ENCODE measurements at places on chromosomes 16 and 17. TPM values are rescaled to one million over a fixed set of nuclear protein-coding genes. Genes with fewer than 3 reads are reported as not detected.

Gene TNP2
- not detected for total RNA-seq

Gene IGF2BP1
- 0.32 TPM for total RNA-seq

Gene STAC2
- not detected for total RNA-seq

Gene DHRS7C
- not detected for total RNA-seq

- H3K4me3 ChIP-seq: no peak overlapping the region
- H3K27me3 ChIP-seq: no peaks in the 10 kb centered on the region
- peaks cover 23% of the 10 kb centered on the region for H3K4me1 ChIP-seq
- no peak overlapping the region for H3K27ac ChIP-seq
These were observed 435.0 kb downstream of the MAF start for GRCh38 chr16:79165506-79165905.

DNA sequence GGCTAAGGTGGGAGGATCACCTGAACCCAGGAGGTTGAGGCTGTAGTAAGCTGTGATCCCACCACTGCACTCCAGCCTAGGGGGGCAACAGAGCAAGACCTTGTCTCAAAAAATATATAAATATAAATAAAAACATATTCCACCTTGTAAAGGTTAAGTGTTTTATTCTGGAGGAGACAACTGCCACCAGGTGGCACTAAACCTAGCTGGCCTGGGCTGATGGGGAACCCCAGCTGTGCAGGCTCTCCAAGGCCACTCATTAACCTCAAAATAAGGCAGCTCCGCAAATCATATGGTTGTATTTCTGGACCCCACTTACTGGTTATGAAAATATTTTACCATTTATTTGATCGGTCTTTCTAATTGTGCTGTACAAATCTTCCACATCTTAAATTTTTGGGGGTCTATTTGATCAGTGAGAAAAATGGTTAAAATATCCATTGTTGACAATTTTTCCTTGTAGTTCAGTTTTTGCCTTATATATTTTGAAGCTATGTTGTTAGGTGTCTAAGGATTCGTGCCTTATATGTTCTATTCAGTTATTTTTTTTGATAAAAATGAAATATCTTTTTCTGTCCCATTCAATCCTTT is 8.5 kb upstream of the ICAM2 start:
- H3K4me1 ChIP-seq: peaks cover 40% of the 10 kb centered on the region
- H3K36me3 ChIP-seq: no peaks in the 10 kb centered on the region
- H3K27ac ChIP-seq: peak overlapping the region; percentile 72
- peak; percentile 75 for DNase-seq

DNA sequence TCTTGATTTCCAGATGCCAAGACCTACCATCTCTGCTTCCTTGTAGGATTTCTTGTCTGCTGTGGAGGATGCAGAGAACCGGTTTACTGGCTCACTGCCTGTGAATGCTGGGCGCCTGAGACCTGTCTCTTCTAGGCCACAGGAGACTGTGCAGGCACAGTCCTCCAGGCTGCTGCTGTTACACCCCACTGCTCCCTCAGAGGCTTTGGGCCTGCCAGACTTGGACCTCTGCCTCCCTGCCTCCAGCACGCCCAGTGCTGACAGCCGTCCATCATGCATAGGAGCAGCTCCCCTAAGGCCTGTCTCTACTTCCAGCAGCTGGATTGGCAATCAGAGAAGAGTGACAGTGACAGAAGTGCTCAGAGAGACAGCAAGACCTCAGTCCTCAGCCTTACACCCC is 6.1 kb downstream of the HROB start:
- no peak overlapping the region for H3K27ac ChIP-seq
- H3K27me3 ChIP-seq: no peaks in the 10 kb centered on the region
- H3K4me1 ChIP-seq: peaks cover 18% of the 10 kb centered on the region
- H3K4me3 ChIP-seq: no peak overlapping the region
- peaks cover 3% of the 10 kb centered on the region for H3K36me3 ChIP-seq

DNA sequence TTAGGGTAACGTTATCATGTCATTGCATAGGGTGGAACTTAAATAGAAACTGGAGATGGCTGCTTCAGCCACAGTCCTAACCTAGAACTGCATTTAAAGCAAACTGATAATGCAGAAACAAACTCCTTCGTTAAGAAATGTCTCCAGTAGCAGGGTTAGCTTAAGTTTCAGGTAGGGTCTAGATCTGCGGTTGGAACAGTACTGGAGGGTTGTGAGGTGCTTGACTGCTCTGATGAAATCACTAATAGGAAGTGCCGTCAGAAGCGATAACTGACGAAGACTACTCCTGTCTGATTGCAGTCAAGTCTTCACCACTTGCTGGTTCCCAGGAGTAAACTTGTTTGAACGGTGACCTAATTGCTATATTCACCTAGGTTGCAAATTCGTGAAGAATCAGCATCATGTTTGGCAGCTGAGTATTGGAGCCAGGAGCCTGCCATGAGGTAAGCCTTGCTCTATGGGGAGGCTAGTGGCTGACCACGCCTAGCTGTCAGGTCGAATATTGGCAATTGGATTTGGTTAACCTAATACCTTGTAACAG is 24.5 kb downstream of the TRPV2 start:
- peak overlapping the region; percentile 99 for H3K27ac ChIP-seq
- H3K4me3 ChIP-seq: peak overlapping the region; percentile 99
- no peak for DNase-seq
- peaks cover 24% of the 10 kb centered on the region for H3K36me3 ChIP-seq

- H3K4me3 ChIP-seq: no peak overlapping the region
- no peak for DNase-seq
- H3K4me1 ChIP-seq: no peaks in the 10 kb centered on the region
- H3K27ac ChIP-seq: no peak overlapping the region
These were observed 383.2 kb downstream of the GRIN2A start for GRCh38 chr16:9798952-9799580.

DNA sequence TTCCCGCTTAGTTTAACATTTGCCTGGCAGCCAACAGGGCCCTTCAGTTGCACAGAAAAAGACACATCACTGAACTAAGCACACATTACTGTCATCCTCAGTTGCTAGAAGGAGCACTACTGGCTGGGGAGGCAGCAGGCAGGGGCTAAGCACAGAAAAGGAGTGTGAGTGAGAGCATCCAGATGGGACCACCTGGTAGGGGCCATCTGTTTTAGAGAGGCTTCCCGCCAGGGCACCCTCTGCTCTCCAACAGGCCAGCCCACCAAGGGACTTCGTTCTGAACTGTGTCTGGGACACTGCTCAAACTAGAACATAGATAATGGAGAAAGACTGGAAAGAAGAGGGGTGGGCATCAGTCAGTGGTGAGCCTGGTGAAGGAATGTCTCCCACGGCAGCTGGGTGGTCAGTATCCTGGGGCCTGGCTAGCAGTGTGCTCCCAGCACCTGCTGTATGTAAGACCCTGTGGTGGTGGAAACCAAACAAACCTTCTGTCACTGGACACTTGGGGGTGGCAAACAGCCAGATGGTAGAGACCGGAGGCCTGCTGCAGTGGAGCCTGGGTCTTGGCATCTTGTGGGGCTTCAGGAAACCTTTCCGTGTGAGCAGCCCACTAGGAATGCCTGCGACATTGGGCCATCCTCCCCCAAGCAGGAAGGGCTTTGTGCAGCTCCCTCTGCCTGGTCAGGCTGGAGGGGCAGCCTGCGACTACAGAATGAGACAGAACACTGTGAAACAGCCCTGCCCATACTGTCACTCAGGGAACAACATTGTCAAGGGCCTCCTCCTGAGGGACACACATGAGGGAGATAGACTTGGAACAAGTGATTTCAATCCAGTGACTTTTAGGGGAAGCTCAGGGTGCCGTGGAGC is 12.8 kb upstream of the RANGRF start:
- H3K4me1 ChIP-seq: no peaks in the 10 kb centered on the region
- peaks cover 4% of the 10 kb centered on the region for H3K36me3 ChIP-seq
- H3K27me3 ChIP-seq: no peaks in the 10 kb centered on the region
- no peak for DNase-seq
- no peak overlapping the region for H3K27ac ChIP-seq

DNA sequence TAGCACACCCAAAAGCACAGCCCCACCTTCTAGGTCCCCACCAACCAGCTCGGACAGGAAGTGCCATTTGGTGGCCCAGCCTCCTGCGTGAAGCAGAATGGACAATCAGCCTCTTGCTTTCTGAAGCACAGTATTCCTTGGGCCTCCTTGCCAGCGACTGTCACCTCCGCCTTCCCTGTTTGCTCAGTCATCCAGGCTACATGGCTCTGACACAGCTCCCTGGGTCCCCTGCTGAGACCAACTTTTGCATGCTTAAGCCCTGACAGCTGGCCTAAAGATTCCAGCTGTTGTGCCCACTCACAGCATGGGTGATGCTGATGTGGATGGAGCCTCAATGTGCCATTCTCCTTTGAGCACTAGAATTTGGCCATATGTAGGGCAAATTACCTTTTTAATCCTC is 4.5 kb upstream of the CACNG5 start:
- H3K27ac ChIP-seq: no peak overlapping the region
- H3K27me3 ChIP-seq: peaks cover 58% of the 10 kb centered on the region
- peaks cover 11% of the 10 kb centered on the region for H3K4me1 ChIP-seq

DNA sequence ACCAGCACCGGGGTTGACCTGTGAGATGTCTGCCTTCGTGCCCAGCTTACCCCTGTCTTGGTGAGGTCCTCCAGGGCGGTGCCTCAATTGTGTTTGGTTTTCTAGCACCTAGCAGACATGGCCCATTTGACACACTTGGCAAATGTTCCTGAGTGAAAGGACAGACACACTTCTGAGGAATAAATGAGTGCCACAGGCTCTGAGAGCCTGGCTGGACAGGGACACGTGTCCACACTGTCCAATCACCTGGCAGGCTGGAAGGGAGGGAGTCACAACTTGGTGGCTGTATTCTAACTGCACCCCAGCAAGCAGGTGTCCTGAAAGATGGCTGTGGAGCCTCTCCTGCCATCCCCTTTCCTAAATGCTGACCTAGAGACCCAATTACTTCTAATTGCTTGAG is 7.4 kb downstream of the MAP3K14 start:
- DNase-seq: no peak
- peak overlapping the region; percentile 82 for H3K4me3 ChIP-seq
- no peaks in the 10 kb centered on the region for H3K27me3 ChIP-seq
- H3K36me3 ChIP-seq: peaks cover 34% of the 10 kb centered on the region
- peak overlapping the region; percentile 100 for H3K27ac ChIP-seq

DNA sequence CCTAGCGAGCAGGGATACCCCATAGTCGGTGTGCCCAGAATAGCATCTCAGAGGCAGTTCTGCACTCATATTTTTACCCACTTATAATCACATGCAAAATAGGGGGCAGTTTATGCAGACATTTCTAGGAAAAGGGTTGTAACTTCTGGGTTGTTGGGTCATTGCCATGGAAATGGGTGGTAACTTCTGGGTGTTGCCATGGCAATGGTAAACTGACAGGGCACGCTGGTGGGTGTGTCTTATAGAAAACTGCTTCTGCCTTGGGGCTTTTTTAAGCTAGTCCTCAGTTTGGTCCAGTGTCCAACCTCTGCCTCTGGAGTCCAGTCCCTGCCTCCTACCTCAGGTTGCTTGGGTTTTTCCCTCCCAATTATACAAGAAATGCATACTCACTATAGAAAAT is 7.4 kb upstream of the SPAG9 start:
- H3K27ac ChIP-seq: no peak overlapping the region
- H3K36me3 ChIP-seq: no peaks in the 10 kb centered on the region
- peak; percentile 28 for DNase-seq
- peaks cover 19% of the 10 kb centered on the region for H3K4me1 ChIP-seq
- H3K4me3 ChIP-seq: no peak overlapping the region

DNA sequence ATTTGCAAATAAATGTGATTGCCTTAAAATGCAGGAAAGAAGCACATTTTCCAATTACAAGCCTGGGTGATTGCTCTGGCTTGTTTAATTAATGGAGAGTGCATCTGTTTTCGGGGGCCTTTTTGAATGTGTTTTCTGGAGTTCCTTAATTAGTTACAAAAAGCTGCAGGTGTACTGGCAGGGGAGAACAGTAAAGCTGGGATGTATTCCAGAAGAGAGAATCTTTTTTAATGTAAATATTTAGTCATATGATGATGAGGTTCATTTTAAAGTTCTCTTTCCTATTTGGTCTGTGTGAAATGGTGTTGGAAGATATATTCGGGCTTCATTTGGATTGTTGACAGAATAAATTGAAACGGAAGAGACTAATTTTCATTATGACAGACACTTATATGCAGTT is 70.9 kb upstream of the N4BP1 start:
- H3K4me1 ChIP-seq: no peaks in the 10 kb centered on the region
- no peaks in the 10 kb centered on the region for H3K36me3 ChIP-seq
- DNase-seq: no peak
- H3K27me3 ChIP-seq: peaks cover 20% of the 10 kb centered on the region
- no peak overlapping the region for H3K4me3 ChIP-seq
- H3K27ac ChIP-seq: no peak overlapping the region

- H3K36me3 ChIP-seq: no peaks in the 10 kb centered on the region
- H3K27me3 ChIP-seq: no peaks in the 10 kb centered on the region
- H3K4me1 ChIP-seq: no peaks in the 10 kb centered on the region
- H3K27ac ChIP-seq: no peak overlapping the region
These were observed 512.0 kb downstream of the NPIPA7 start for GRCh38 chr16:16890964-16891363.

GRCh38 chr16:9844361-9844760 is 337.9 kb downstream of the GRIN2A start:
- no peak overlapping the region for H3K4me3 ChIP-seq
- no peaks in the 10 kb centered on the region for H3K36me3 ChIP-seq
- no peaks in the 10 kb centered on the region for H3K4me1 ChIP-seq
- H3K27ac ChIP-seq: no peak overlapping the region

DNA sequence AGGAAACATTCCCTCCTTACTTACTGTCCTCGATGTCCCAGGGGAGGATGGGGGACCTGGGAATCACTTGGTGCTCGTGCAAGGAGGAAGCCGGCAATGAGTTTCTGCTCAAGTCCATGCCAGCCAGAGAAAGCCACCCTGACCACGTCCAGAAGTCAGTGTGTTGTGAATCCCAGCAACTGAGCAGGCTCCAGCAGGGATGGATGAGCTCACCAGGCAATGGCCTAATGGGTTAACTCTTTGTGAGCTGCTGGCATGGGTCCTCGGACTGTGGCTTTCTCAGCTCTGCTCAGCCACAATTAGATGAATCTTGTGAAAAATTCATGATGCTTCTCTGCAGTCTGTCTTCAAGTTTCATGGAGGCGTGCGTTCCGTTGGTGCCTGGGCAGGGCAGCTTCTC is at the start of gene PIRT:
PIRT (minus strand) TSS at position 167 of the 400 bp plus-strand sequence. CDS start 12,442 bp downstream, outside the sequence.
- no peak for DNase-seq
- H3K4me1 ChIP-seq: no peaks in the 10 kb centered on the region
- no peaks in the 10 kb centered on the region for H3K36me3 ChIP-seq
- no peak within 1 kb of the TSS for H3K27ac ChIP-seq
- H3K27me3 ChIP-seq: no peaks in the 10 kb centered on the region

GRCh38 chr17:40402668-40403067 is 15.0 kb downstream of the TOP2A start:
- peaks cover 11% of the 10 kb centered on the region for H3K36me3 ChIP-seq
- H3K4me1 ChIP-seq: peaks cover 13% of the 10 kb centered on the region
- H3K4me3 ChIP-seq: no peak overlapping the region
- no peak for DNase-seq

GRCh38 chr17:78104540-78104941 is 24.0 kb downstream of the TMC6 start:
- no peak for DNase-seq
- no peak overlapping the region for H3K4me3 ChIP-seq
- peaks cover 14% of the 10 kb centered on the region for H3K4me1 ChIP-seq
- H3K27me3 ChIP-seq: no peaks in the 10 kb centered on the region
- H3K36me3 ChIP-seq: peaks cover 13% of the 10 kb centered on the region

GRCh38 chr17:76265624-76266243 is 586 bp downstream of the UBALD2 start:
- peak; percentile 62 for DNase-seq
- H3K27ac ChIP-seq: peak overlapping the region; percentile 86
- peaks cover 28% of the 10 kb centered on the region for H3K36me3 ChIP-seq

Data from activated T-cell treated with anti-CD3 and anti-CD28 coated beads, Interleukin-2, amount 50 U/mL, for 72 hours (primary cell).